ENCODE measurements at places on chromosomes 13 and 19.

GRCh38 chr19:45785781-45786532, 3.7 kb upstream of the DMPK start:
- no peak for DNase-seq

GRCh38 chr19:38977445-38978325, 2.1 kb upstream of the FBXO17 start:
- no peak for DNase-seq

- DNase-seq = no peak
Observed at GRCh38 chr13:32707471-32707870, 121.2 kb downstream of the PDS5B start.

DNA sequence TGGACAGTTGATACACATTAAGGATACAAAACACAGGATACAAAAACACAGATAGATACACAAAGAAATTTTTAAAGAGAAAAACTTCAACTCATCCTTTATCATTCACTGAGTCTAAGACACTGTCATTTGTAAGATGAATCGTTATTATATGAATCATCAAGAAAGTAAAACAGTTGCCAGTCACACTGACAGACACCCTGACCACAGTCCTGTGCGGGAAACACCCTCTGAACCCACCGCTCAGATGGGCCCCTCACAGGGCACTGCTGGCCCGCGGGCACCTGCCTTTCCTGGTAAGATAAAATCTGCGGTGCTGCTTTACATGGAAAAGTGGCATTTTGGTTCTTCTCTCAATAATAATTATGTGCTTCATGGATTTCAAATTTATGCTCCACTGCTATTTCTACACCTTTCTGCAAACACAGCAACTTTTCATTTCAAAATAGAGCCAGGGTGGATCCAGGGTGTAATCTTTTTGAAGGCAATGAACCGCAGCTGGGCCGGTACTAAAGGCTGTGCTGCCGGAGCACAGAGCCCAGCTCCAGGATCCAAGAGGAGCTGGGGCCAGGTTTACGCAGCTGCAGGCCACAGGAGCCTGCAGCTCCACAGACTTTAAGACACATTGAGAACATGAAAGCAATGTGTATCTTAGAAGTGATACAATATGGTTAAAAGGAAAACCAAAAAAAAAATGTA, 76.8 kb downstream of the TUBGCP3 start:
- no peak for DNase-seq

DNA sequence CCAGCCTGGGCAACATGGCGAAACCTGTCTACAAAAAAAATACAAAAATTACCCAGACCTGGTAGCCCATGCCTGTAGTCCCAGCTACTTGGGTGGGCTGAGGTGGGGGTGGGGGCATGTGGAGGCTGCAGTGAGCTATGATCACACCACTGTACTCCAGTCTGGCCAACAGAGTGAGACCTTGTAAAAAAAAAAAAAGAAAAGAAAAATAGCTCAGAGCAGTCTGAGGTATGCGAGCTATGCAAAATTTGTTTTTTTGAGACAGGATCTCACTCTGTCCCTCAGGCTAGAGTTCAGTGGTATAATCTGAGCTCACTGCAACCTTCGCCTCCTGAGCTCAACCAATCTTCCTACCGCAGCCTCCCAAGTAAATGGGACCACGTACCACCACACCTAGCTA, 7.1 kb upstream of the TOMM40 start:
- no peak for DNase-seq

- no peak for DNase-seq
Observed at GRCh38 chr19:18392417-18392816, 5.0 kb downstream of the LRRC25 start.

DNA sequence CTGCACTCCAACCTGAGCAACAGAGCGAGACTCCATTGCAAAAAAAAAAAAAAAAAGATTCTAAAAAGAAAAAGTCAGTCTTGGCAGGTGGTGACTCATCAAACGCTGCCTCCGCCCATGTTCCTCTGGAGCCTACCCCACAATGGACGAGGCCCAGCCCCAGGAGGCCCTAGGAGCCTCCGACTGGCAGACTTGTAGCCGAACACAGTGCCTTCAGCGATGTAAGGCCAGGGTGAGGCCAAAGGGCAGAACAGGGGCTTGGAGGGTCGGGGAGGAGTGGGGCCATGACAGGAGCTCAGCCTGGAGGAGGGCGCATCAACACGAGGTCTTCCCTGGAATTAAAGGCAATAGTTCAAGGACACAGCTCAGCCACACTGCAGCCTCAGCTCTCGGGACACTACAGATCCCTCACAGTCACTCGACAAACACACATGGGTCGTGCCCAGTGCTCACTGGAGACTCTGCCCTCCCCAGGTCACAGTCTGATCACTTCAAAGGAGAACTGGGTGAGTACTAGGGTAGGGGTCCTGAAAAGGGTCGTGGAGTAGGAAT, 5.1 kb downstream of the USE1 start:
- no peak for DNase-seq
